ENCODE measurements at places on chromosomes 7 and 10.

DNA sequence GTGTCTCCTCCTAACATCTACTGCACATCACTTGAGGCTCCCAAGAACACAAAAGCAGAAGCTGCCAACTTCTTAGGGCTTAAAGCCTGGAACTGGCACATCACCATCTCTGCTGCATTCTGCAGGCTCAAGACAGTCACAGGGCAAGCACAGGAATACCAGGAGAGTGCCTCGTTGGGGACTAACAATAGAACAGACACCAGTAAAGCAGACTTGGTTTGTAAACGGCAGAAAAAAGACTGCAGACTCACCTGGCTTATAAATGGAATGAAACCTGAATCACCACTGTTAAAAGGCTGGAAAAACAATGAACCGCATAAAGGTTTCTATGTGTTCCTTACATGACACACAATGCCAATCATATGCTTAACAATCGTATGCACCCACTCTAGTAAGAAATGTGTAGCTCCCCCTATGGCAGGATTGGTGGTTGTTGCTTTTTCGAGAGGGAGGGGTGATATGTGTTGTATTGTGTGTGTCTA is 12.8 kb downstream of the RHEB start:
- no peaks in the 10 kb centered on the region for H3K27me3 ChIP-seq
- no peak overlapping the region for H3K4me3 ChIP-seq
- no peaks in the 10 kb centered on the region for H3K36me3 ChIP-seq
- no peak for DNase-seq
- H3K4me1 ChIP-seq: peaks cover 3% of the 10 kb centered on the region

DNA sequence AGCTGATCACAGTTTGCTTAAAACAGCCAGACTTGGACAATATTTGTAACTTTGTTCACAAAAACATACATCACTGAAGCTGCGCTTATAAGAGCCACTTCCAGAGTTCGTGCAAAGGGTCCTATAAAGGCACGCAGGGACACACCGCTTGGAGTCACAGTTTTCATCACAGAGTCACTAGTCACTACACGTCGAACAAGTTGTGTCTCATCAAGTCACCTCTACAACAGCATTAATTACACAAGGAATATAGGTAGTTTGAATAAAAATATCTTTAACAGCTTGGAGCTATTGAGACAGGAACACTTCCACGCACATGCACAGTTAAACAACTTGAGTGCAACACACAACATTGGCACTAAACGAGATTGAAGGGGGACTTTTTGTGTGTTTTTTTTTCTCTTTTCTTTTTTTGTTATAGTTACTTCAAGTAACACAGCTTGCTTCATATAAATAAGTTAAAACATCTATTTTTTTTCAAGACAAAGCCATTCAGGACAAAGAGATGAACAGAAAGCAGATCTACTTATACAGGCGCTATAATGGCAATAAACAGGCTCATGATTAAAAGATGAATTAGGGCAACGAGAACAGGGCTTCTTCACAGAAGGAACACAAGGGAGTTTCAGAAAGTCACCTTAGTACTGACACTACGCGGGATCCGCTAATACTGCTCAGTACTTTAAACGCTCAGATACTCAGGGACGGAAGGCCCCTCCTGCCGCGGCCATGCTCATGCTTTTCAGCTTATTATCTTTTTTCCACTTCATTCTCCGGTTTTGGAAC is 2.2 kb downstream of the HOXA5 start:
- peaks cover 11% of the 10 kb centered on the region for H3K4me1 ChIP-seq
- H3K4me3 ChIP-seq: no peak overlapping the region
- no peak for DNase-seq
- H3K27ac ChIP-seq: no peak overlapping the region
- H3K27me3 ChIP-seq: peaks cover 93% of the 10 kb centered on the region

GRCh38 chr7:129391546-129392171 is 42.6 kb upstream of the STRIP2 start:
- no peak overlapping the region for H3K27ac ChIP-seq
- H3K4me1 ChIP-seq: no peaks in the 10 kb centered on the region
- no peak for DNase-seq

- H3K27me3 ChIP-seq: no peaks in the 10 kb centered on the region
- no peaks in the 10 kb centered on the region for H3K36me3 ChIP-seq
- DNase-seq: no peak
- no peak overlapping the region for H3K27ac ChIP-seq
- no peak overlapping the region for H3K4me3 ChIP-seq
Measured at GRCh38 chr10:21488957-21489446, 36.5 kb downstream of the SKIDA1 start.

- no peaks in the 10 kb centered on the region for H3K27me3 ChIP-seq
- no peak overlapping the region for H3K4me3 ChIP-seq
- H3K4me1 ChIP-seq: no peaks in the 10 kb centered on the region
- DNase-seq: no peak
Measured at GRCh38 chr10:116777006-116777405, 34.6 kb upstream of the HSPA12A start.

GRCh38 chr7:47953822-47954221 is 5.6 kb upstream of the PKD1L1 start:
- no peak for DNase-seq
- peaks cover under 1% of the 10 kb centered on the region for H3K4me1 ChIP-seq
- peaks cover 15% of the 10 kb centered on the region for H3K36me3 ChIP-seq

GRCh38 chr7:137820677-137821420 is 25.9 kb downstream of the DGKI start:
- no peaks in the 10 kb centered on the region for H3K27me3 ChIP-seq
- H3K27ac ChIP-seq: no peak overlapping the region
- H3K4me3 ChIP-seq: no peak overlapping the region
- H3K36me3 ChIP-seq: no peaks in the 10 kb centered on the region
- no peaks in the 10 kb centered on the region for H3K4me1 ChIP-seq

DNA sequence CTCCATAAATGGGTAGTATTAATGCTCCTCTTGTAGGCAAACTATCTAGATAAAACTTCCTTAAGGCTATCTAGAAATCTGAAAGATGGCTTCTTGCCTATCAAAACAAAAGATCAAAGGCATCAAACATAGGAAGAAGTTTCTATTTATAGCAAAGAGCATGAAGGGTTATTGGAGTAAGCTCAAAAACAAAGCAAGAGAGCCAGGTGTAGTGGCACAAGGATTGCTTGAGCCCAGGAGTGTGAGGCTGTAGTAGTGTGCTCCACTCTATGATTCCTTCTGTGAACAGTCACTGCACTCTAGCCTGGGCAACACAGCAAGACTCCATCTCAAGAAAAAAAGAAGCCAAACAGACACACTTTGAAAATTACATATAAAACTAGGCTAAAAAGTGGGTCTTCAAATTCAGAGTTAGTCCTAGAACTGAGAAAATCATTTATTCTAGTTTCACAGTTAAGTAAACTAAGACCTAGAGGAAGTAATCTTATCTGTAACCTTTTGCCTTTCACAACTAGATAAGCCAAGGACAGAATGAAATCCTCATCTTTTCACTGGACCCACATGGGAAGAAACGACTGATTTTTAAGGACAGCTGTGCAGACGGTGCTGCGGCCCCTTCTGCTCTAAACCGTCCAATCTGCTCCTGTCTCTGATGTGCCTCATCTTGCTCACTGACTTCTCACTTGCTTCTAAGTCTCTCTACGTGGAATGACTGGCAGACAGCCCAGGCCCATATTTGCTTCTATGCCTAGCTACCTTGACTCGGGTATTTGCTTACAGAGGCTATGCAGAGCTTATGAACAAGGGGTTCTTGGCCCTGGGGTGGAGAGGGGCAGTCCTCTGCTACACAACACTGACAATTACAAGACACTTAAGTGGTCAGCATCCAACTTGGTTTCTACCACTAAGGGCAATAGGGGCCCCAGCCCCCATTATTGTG is 50.0 kb downstream of the ESYT2 start:
- H3K27ac ChIP-seq: no peak overlapping the region
- peaks cover 6% of the 10 kb centered on the region for H3K4me1 ChIP-seq
- peaks cover 9% of the 10 kb centered on the region for H3K36me3 ChIP-seq

- peak overlapping the region; percentile 77 for H3K27ac ChIP-seq
- H3K27me3 ChIP-seq: no peaks in the 10 kb centered on the region
- H3K4me1 ChIP-seq: peaks cover 2% of the 10 kb centered on the region
- no peak for DNase-seq
Measured at GRCh38 chr10:73781548-73781878, 335 bp upstream of the CHCHD1 start.

DNA sequence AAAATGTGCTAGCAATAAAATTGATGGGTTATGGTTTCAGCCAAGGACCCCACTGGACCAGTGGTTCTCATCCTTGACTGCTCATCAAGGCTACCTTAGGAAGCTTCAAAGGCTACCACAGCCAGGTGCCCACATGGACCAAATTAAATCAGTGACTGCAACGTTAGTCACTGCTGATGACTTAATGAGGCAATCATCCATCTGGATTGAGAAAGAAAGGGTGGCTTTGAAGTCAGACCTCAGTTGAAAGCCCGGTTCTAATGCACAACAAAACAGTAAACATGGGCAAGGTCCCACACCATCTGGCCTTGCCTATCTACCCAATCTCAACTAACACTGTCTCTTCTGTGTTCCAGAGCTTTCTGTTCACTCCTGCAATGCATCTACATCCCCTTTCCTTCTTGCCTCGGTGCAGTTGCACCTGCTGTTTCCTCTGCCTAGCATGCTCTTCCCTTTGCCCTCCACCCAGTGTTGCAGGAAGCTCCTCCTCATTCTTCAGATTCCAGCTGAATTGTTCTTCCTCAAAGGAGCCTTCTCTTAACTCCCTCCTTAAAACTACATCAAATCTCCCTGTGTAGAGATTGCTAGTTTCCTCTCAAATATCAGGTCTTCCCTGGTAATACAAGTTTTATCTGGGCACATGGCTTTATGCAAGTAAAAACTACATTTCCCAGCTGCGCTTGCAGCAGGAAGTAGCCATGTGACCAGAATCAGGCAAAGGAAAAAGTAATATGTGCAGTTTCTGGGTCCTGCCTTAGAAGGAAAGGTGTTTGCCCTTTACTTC is 10.3 kb upstream of the KCNK18 start:
- H3K27me3 ChIP-seq: no peaks in the 10 kb centered on the region
- H3K4me3 ChIP-seq: no peak overlapping the region
- no peak overlapping the region for H3K27ac ChIP-seq

DNA sequence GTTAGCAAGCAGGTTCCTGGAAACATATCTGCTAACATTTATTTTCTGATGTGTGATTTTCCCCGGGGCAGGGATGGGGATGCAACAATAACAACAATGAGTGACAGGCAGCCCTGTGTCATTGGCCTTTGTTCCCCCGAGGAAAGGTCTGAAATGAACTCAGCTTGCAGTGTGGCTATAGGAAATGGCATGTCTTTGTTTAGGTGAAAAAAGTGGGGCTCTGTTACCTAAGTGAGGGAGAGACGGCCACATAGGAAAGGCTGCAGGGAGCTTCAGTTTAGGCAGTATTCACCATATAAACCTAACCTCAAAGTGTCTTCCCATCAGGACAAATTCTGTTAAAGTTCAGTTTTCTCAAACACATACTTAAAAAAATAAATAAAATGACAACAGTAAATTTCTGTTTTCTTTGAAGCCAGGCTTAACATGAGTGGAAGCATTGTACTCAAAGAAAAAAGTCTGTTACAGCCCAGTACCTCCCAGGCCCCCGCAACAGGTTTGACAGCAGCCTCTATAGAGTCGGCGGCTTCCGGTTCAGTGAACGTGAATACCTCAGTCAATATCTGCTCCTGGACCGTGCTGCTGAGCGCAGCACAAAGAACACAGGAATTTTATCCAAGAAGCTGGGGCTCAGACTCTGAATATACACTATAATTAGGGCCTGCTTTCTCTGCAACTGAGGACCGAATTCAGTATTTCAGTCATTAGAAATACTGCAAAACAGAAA is 168.3 kb downstream of the GLI3 start:
- no peak overlapping the region for H3K4me3 ChIP-seq
- H3K36me3 ChIP-seq: no peaks in the 10 kb centered on the region
- H3K27ac ChIP-seq: no peak overlapping the region
- H3K4me1 ChIP-seq: peaks cover 3% of the 10 kb centered on the region
- no peaks in the 10 kb centered on the region for H3K27me3 ChIP-seq

GRCh38 chr7:70506434-70506833 is 625.5 kb upstream of the GALNT17 start:
- no peaks in the 10 kb centered on the region for H3K4me1 ChIP-seq
- no peak overlapping the region for H3K4me3 ChIP-seq
- no peaks in the 10 kb centered on the region for H3K27me3 ChIP-seq

DNA sequence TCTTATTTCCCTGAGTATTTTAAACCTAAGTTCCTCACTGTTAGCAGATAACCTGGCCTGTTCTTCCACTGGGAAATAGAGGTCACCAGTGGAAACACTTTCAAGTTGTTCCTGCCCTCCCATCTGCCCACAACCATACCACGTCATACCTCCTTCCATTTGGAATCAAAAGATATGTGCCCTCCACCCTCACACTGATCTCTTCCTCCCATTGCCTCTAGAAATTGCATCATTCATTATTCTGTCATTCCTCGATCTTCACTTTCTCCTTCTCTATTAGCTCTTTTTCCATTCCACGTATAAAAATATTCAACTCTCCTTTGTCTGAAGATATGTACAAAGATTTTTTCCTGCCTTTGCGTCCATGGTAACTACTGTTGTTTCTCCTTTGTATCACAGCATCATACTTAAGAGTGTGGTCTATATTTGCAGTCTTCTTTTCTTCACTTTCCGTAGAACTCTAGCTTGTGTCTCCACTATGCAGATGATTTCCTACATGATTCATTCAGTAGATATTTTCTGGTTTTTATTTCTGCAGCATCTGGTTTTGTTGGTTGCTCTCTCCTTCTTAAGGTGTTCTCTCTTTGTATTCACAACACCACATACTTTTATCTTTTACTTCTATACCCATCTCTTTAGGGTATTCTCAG is 312.3 kb downstream of the REEP3 start:
- H3K27ac ChIP-seq: no peak overlapping the region
- H3K4me3 ChIP-seq: no peak overlapping the region
- DNase-seq: no peak
- H3K36me3 ChIP-seq: no peaks in the 10 kb centered on the region
- H3K27me3 ChIP-seq: no peaks in the 10 kb centered on the region

- H3K4me1 ChIP-seq: peaks cover 3% of the 10 kb centered on the region
- no peak for DNase-seq
- H3K36me3 ChIP-seq: no peaks in the 10 kb centered on the region
- H3K4me3 ChIP-seq: no peak overlapping the region
- H3K27me3 ChIP-seq: no peaks in the 10 kb centered on the region
Measured at GRCh38 chr10:80272793-80273522, 16.5 kb downstream of the MAT1A start.

DNA sequence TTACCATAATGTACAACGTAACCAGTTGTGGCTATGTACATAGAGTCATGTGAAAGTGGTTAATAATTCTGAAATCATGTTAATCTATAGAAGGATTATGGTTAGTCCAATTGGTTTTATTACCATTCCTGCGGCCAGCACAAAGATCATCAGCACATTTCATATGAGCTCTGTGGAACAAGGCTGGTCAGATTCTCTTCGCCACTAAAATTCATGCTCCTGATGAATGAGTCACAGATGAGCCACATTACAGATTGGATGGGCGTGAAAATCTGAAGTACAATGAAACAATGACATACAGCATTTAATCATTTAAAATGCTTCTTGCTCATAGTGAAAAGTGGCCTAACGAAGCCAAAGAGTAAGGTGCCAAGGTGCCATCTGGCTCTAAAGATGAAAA is 716.2 kb upstream of the PHF14 start:
- H3K27me3 ChIP-seq: no peaks in the 10 kb centered on the region
- no peak overlapping the region for H3K4me3 ChIP-seq
- no peaks in the 10 kb centered on the region for H3K4me1 ChIP-seq
- no peak for DNase-seq

GRCh38 chr7:89265631-89266030 is 470.1 kb upstream of the TEX47 start:
- no peaks in the 10 kb centered on the region for H3K27me3 ChIP-seq
- no peak overlapping the region for H3K4me3 ChIP-seq
- no peaks in the 10 kb centered on the region for H3K4me1 ChIP-seq
- H3K27ac ChIP-seq: no peak overlapping the region

- no peaks in the 10 kb centered on the region for H3K36me3 ChIP-seq
- peaks cover 10% of the 10 kb centered on the region for H3K4me1 ChIP-seq
- H3K27me3 ChIP-seq: no peaks in the 10 kb centered on the region
- H3K27ac ChIP-seq: no peak overlapping the region
- no peak for DNase-seq
Measured at GRCh38 chr7:104851268-104851667, 162.7 kb upstream of the KMT2E start.

All from trophoblast cell (in vitro differentiated cells and primary cell).